ENCODE measurements at places on chromosomes 13 and 19.

DNA sequence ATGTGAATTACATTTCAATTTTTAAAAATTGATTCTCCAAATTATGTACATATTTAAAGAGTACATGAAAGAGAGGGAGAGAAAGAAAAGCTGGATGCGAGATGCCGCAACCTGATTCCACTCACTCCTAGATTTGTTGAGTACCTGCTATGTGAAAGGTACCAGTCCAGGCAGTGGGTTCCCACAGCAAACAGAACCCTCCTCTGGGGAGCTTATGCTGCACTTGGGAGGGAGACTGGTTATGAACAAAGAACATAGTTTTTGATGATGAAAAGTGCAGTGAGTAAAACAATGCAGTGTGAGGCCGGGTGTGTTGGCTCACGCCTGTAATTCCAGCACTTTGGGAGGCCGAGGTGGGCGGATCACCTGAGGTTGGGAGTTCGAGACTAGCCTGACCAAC, 43.4 kb downstream of the ACTN4 start:
- no peak for DNase-seq

- DNase-seq, result no peak
These were observed 127.1 kb downstream of the ZIC5 start for GRCh38 chr13:99844421-99844820.

GRCh38 chr19:17837972-17838371, 9.8 kb downstream of the JAK3 start:
- DNase-seq, result no peak

- DNase-seq, result peak; percentile 19
These were observed at the start of gene ZNF544 for GRCh38 chr19:58228585-58229254. ZNF544 (plus strand) TSS chr19:58228914; CDS start chr19:58244024, 15,110 bp downstream.

- DNase-seq, result no peak
These were observed 68.3 kb downstream of the ZNF431 start for GRCh38 chr19:21210037-21210621.
